CD4-positive, alpha-beta T cell treated with Interleukin-1 beta for 1 hour (primary cell): ENCODE measurements at places on chromosomes 7 and 10.

GRCh38 chr10:43318456-43318855 is 51.6 kb upstream of the RASGEF1A start:
- no peak for DNase-seq

- no peak for DNase-seq
Observed at GRCh38 chr10:92244796-92245195, 46.1 kb downstream of the CPEB3 start.

DNA sequence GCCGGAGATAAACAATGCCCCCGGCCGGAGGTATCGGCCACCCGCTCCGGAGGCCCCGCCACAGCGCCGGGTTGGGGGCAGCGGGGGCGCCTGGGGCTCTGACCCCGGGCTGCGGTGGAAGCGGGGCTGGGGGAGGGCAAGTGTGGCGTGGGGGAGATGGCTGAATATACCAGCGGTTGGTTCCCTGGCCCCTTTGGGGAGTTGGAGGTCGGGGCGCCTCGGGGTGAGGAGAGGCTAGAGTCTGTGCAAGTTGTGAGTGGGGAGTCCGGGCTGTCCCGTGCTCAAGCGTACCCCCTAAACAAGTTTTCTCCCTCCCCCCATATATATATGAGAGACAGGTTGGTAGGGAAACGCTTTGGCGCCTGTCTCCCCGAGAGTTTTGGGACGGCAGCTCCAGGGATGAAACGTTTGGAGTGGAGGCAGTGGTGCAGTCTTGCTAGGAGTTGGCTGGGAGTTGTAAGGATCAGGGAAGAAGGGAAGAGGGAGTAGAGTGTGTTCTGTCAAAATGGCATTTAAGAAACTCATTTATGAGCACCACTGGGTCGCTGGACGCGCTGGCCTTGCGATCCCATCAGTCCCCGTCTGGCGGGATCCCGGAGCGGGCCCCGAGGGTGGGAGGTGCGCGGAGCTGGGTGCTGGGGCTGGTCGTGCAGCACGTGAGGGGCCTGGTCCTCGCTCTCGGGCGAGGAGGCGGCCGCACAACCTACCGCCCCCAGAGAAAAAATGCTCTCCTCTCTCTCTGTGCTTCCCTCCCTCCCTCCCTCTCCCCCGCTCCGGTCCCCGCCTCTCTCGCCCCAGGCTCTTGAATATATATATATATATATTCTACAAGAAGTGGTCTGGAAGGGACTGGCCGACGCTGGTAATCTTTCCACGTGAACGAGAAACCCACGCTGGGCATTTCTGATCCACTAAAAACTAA is 1.1 kb downstream of the TET1 start:
- no peak for DNase-seq

DNA sequence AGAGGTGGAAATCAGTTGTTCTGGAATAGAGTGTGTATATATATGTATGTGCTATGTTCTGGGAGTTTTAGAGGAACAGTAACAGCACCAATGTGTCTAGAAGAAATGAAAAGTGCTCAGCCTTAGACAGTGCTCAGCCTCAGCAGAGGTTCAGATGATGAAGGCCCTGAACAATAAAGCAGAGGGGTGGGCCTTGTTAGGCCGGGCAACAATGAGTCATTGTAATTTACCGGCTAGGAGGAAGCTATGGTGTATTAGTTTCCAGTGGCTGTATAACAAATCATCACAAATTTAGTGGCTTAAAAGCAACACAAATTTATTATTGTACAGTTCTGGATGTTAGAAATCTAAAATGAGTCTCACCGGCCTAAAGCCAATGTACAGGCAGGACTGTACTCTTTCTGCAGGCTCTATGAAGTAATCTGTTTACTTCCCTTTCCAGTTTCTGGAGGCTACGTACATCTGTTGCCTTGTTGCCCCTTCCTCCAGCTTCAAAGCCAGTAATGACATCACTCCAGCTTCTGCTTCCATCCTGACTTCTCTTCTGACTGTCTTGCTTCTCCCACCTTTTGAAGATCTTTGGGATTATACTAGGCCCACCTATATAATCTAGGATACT is 84.6 kb downstream of the CH25H start:
- peak; percentile 26 for DNase-seq

GRCh38 chr10:24982319-24983112 is 30.1 kb upstream of the PRTFDC1 start:
- no peak for DNase-seq
